Effector CD8-positive, alpha-beta T cell (primary cell): ENCODE measurements at places on chromosomes 3 and 15.

GRCh38 chr3:152084441-152085158, 184.1 kb upstream of the MBNL1 start:
- DNase-seq, result no peak

- no peak for DNase-seq
These were observed 32.6 kb upstream of the ITGA11 start for GRCh38 chr15:68464448-68465090.

DNA sequence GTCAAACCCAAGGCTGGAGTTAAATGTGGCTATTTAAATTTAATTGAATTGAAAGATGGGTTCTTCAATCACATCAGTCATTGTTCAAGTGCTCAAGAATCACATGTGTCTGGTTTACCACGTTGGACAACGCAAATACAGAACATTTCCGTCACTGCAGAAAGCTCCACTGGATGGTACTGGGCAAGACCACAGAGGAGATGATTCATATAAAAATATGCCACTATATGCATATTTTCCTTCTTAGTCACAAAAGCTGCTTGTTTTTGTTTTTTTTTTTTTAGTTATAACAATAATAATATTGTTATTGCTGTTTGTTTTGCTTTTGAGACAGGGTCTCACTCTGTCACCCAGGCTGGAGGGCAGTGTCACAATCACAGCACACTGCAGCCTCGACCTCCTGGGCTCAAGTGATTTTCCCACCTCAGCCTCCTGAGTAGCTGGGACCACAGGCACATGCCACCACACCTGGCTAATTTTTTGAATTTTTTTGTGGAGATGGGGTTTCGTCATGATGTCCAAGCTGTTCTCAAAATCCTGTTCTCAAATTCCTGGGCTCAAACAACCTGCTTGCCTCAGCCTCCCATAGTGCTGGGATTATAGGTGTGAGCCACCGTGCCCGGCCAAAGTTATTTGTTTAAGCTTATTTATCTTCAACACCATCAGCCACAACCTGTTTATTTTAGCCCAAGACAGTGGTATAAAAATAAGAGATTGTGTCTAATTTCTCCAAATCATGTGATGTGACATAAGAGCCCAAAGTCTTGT, 19.4 kb downstream of the RTP3 start:
- no peak for DNase-seq

DNA sequence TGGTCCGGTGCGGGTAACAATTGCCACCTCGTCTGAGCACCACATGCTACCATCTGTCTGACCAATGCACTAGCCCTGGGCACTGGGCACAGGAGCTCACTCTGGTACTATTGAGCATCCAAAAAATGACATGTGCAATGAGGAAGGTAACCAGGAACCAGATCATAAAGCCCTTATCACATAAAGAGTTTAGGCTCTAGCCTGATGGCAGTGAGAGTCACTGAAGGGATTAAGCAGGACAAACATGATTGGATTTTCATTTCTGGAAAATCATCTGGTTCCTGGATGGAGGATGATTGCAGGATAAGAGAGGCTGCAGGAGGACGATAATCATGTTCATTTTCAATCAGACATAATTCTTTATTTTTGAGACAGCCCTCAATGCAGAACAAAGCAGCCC, 12.4 kb downstream of the NDUFB4 start:
- no peak for DNase-seq

- no peak for DNase-seq
These were observed 93.8 kb downstream of the DHX30 start for GRCh38 chr3:47896736-47897135.

- peak; percentile 60 for DNase-seq
These were observed 407.2 kb upstream of the TGFBR2 start for GRCh38 chr3:30199096-30199759.

GRCh38 chr15:79185199-79185598, 94.6 kb upstream of the RASGRF1 start:
- DNase-seq, result no peak

DNA sequence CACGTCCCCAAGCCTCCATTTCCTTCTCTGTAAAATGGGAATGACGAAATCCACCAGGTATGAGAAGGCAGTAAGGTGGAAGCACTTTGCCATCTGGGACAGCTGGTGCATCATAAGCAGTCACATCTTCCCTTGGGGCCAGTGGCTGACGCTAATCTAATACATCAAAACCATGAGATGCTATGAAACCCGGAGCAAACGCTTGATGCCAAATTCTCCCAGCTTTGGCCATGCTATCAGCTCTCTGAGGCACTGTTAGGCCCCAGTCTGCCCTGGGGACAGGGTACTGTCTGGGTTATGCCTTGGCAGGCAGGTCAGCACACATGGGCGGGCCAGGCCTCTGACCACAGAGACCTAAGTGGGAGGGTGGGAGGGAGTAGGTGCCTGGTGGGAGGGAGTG, 66.1 kb downstream of the ADAMTS17 start:
- no peak for DNase-seq

GRCh38 chr3:37620071-37620635, 241.5 kb upstream of the CTDSPL start:
- DNase-seq, result no peak

DNA sequence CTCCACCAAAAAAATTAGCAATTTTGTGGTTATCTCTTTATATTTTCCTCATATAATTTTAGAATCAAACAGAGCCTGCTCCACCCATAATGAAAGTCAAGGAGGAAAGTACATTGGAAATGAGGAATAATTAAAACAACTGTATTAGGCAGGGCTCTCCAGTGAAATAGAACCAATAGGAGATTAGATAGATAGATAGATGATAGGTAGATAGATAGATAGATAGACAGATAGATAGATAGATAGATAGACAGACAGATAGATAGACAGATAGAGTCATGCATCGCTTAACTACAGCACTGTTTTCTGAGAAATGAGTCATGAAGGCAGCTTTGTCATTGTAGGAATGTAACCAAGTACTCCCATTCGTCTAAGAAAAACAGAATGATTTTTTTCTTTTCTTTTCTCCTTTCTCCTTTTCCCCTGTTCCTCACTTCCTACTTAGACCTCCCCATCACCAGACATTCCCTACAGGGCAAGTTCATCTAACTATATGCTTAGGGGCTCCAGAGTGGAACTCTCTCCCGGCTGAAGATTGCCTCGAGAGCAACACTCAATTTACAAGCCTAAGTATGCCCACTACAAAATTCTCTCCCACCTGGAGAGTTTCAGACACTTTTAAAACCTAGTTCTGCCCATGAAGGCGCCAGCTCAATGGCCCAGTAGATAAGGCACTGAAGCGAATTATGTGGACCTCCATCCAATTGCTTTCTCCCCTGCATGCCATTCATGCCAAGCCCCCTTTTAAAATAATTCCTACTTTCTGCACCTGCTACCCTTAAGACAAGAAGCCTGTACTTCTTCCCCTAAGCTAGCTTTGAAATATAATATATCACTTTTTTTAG, 53.3 kb upstream of the LIPC start:
- no peak for DNase-seq

DNA sequence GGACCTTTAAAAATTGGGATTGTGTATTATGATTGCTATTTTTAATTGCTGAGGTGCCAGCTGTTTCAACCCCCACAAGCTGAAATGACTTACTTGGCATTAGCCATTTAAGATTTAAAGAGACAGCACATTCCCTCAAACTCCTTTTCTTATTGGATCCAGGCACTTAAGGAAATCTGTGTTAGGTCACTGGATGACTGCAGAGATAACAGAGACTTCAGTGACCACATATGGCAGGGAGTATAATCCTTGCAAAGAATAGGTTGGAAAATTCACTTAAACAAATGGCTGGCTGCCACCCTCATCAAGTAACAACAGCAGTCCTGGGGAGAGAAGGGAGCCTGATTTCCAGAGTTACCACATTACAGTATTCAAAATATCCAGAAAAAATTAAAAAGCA, 66.6 kb downstream of the SLMAP start:
- no peak for DNase-seq

DNA sequence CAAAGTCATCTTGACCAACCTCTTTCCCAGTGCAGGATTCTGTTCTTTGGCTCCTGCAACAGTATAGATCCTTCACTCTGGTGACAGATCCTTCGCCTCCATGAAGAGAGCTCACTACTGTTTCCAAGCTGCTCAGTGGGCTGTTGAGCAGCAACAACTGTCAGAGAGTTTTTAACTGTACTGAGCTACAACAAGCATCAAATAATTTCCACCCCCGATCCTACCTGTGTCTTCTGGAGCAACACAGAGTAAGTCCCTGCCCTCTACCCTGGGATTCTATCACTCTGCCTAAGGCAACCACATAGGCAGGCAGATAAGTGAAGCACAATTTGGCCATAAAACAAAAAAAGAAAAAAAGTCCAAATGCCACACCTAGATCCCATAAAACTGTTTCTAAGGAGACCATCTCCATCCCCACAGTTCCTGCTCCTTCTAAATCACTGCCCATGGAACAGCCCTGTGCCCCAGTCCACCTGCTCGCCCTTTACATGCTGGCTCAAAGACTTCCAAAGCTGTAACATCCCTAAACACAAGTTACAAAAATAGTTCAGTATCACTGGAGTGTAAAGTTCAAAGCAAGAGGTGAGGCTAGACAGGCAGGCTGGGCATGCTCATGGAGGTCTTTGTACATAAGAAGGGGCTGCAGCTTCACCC, 37.8 kb upstream of the ANPEP start:
- DNase-seq, result no peak

GRCh38 chr15:39403640-39404117, 177.2 kb upstream of the THBS1 start:
- DNase-seq, result no peak

DNA sequence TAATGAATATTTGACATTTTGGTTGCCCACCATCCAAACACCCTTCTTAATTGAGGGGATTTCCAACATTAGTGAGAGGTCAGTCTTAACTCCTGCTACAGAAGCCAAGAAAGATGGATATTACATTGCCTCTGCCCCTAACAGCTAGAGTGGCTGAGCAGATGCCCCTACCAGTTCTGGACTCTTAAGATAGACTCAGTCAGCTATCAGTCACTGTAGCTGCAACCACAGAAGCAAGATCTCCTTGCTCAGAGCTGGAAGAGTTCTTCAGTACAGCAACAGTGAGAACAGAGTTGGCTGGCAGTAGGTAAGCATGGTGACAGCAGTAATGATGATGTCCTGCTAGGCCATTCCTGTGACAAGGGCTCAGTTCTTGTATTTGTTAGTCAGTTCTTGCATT, 29.4 kb upstream of the TNFSF10 start:
- DNase-seq, result no peak

DNA sequence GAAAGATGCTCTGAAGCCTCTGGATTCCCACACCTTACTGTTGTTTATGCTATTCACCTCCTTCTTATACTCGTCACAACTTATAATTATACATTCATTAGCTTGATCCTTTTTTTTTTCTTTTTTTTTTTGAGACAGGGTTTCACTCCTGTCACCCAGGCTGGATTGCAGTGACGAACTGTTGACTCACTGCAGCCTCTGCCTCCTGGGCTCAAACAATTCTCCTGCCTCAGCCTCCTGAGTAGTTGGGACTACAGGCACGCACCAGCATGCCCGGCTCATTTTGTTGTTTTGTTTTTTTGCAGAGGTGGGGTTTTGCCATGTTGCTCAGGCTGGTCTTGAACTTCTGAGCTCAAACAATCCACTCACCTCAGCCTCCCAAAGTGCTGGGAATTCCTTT, 143.6 kb downstream of the PLCL2 start:
- DNase-seq, result no peak

- no peak for DNase-seq
These were observed 16.3 kb downstream of the BHLHE40 start for GRCh38 chr3:4995500-4996053.

DNA sequence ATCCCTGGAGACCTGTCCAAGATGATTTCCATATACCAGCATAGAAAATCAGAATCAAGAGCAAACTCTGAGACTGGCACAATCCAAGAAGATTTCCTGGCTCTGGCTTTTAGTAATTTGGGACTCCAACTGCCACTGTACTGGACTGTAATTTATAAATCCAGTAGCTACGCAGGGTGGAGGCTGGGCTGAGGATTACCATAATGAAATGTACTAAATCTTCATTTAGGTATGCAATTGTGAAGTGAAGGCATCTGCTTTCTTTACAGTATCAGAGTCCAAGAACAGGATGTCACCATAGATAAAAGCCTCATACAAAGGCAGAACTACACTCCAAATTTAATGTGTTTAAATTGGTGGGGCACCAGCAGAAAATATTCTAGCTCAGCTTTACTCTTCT, 46.5 kb downstream of the TMEM39A start:
- DNase-seq, result no peak

- no peak for DNase-seq
These were observed 10.7 kb upstream of the TRAK1 start for GRCh38 chr3:42080453-42080872.

DNA sequence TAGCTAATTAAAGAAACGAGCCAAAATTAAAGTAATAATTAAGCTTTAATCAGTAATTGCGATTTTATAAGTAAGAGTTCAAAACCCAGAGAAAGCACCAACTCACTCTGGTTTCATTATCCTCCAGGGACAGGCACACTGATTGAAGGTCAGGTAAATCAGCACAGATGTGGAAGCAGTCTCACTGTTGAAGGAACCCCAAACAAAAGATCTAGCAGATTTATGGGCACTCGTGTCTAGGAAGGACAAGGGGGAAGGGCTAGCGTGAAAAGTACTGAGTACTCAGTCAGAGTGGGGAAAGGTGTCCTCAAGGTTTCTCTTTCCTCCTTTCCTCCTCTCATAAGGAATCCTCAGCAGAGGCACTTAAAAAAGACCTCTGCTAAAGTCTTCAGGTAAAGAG, 320.1 kb downstream of the PYDC2 start:
- no peak for DNase-seq

DNA sequence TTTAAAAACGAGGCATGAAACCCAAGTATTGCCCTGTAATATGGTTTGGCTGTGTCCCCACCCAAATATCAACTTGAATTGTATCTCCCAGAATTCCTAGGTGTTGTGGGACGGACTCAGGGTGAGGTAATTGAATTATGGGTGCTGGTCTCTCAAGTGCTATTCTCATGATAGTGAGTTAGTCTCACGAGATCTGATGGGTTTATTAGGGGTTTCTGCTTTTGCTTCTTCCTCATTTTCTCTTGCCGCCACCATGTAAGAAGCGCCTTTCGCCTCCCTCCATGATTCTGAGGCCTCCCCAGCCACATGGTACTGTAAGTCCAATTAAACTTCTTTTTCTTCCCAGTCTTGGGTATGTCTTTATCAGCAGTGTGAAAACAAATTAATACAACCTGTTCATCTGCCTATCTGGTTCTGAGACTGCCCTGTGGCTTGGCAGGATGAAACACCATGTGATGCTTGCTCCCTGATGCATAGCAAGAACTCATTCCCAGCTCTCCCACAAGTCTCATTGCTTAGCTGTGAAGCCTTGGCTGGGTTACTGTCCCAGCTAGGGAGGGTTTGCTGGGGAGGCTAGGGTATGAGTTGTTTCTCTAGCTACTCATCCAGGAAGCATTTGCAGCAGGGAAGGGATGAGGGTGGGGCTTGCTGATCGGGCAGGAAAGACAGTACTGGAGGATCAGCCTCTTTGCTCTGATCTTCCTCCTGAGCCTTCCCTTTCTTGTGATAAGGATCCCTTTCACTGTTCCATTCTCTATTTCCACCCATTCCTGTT, 3.7 kb upstream of the SQOR start:
- DNase-seq, result no peak

- DNase-seq, result no peak
These were observed 262.2 kb upstream of the IL12A start for GRCh38 chr3:159726231-159726964.

GRCh38 chr15:95520511-95520910, 810.0 kb upstream of the NR2F2 start:
- DNase-seq, result no peak
